Stimulated activated CD4-positive, alpha-beta T cell treated with anti-CD3 and anti-CD28 coated beads, Interleukin-4, amount 100 ng/mL, for 48 hours (primary cell): ENCODE measurements at places on chromosomes 1 and 21.
A peak's percentile ranks its signal among the peaks of the same experiment; 100 is the strongest.

DNA sequence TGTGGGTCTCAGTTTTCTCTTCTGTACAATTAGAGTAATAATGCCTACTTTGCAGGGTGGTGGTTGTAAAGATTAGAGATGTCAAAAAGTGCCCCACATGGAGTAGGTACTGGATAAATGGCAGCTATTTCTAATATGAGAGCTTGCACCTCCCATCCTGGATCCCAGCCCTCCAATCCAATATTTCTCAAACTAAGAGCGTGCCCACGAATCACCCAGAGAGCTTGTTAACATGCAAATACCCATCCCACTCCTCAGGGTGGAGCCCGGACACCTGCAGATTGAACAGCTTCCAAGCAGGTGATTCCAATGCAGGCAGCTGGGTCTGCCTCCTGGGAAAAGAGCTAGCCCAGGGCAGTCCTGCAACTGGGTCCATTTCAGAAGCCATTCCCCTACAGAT, 33.0 kb downstream of the LRRN2 start:
- DNase-seq = no peak

DNA sequence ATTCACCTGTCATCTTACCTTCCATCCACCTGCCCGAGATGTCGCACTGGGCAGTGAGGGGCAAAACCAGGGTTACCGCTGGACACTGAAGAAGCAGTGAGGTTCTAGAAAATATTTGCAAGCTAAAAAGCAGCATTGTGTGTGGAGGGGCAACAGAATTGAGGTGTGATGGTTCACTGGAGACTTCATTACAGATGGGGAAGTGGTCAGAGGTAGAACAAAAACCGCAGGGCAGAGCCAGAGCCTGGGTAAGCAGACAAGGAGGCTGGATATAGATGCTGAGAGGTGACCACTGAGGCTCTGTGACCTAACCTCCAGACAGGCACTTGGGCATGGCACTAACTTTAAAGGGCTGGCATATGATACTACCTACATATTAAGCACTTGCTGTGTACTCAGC, 363.9 kb upstream of the PROX1 start:
- no peak for DNase-seq

DNA sequence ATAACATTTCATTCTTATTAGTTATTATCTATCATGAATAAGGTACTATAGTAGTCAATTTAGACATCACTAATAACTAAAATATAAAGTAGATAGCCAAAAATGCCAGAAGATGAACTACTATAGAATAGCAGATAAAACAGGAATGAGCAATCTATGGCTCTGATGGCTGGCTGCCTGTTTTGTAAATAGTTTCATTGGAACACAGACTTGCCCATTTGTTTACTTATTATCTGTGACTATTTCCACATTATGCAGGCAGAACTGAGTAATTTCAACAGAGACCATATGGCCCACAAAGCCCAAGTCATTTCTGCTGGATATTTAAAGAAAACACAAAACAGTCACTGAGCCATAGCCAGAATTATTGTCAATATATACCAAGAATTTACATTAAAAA, 222.1 kb downstream of the COL24A1 start:
- no peak for DNase-seq

DNA sequence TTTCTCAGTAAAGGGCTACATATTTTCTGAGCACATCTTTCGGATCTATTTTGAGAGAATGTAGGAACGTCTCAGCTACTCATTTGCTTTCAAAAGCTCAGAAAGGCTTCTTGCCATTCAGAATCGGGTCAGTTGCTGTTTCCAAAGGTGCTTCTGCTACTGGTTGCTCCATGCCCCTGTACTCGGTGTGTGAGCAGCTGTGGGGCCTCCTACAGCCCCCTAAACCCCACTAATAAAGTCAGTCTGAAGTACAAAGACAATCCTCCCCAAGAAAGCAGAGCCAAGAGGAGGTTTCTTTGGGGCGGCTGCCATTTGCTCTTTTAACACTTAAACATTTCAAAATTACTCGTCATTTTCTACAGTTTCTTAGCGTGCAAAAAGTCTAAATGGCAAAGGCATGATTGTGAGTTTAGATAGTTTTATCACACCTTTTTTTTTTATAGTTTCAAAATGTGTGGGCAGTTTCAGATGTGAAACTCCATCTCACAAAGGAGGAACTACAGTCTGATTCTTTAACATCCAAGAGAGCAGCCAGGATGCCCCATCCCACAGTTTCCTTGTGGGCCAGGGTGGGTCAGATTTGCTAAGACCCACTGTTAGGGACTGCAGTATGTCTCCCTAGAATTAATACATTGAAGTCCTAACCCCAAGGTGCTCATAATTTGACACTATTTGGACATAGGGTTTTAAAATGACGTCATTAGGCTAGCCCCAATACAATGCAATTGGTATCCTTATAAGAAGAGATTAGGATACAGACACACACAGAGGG, 4.1 kb downstream of the RUNX1 start:
- DNase-seq = no peak

- DNase-seq = no peak
These were observed 113.5 kb downstream of the GDAP2 start for GRCh38 chr1:117815926-117816325.

DNA sequence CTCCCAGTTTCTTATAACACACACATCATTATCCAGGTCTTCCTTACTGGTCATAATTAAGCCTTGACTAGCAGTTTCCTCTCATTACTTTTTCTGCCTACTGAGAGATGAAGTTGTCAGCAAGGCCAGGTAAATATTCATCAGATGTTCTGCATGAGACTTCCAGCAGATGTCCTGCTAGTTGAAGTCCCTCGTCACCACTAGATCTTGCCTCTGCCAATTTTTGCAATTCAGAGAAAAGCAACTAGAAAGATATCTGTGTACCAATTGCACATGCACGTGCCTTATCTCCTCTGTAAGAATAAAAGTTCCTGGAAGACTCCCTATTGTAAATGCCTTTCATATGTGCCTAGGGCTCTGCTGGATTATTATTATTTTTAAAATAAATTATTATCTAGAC, 18.3 kb downstream of the ACKR1 start:
- no peak for DNase-seq

- no peak for DNase-seq
These were observed 271.8 kb downstream of the MATN1 start for GRCh38 chr1:30451532-30452125.

GRCh38 chr1:88920845-88921244, 29.5 kb upstream of the GTF2B start:
- no peak for DNase-seq

DNA sequence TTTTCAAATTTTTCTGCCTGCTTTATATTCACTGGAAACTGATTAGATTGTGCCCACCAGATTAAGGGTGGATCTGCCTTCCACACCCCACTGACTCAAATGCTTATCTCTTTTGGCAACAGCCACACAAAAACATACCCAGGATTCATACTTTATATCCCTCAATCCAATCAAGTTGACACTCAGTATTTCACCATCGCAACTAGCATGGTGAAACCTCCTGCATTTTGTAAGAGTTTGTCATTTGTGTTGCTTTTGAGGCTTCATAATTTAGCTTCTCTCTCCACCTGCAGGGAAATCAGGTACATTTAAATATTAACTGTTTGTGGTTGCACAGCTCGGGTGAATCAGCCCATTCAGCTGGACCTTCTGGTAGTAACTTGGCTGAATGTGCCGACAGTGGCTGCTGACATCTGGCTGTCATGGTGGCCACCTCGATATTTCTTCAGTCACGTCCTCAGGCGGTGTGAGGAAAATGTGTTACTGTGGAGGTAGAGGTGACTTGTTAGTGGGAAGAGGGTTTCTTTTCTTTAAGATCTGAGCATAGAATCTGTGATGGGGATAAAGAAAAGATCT, 224.0 kb downstream of the PTBP2 start:
- no peak for DNase-seq

- DNase-seq = no peak
These were observed 4.6 kb upstream of the FOXE3 start for GRCh38 chr1:47411436-47411835.

GRCh38 chr1:12333036-12333785, 103.4 kb downstream of the VPS13D start:
- no peak for DNase-seq

- DNase-seq = no peak
These were observed 136.8 kb upstream of the SGIP1 start for GRCh38 chr1:66397192-66397591.

DNA sequence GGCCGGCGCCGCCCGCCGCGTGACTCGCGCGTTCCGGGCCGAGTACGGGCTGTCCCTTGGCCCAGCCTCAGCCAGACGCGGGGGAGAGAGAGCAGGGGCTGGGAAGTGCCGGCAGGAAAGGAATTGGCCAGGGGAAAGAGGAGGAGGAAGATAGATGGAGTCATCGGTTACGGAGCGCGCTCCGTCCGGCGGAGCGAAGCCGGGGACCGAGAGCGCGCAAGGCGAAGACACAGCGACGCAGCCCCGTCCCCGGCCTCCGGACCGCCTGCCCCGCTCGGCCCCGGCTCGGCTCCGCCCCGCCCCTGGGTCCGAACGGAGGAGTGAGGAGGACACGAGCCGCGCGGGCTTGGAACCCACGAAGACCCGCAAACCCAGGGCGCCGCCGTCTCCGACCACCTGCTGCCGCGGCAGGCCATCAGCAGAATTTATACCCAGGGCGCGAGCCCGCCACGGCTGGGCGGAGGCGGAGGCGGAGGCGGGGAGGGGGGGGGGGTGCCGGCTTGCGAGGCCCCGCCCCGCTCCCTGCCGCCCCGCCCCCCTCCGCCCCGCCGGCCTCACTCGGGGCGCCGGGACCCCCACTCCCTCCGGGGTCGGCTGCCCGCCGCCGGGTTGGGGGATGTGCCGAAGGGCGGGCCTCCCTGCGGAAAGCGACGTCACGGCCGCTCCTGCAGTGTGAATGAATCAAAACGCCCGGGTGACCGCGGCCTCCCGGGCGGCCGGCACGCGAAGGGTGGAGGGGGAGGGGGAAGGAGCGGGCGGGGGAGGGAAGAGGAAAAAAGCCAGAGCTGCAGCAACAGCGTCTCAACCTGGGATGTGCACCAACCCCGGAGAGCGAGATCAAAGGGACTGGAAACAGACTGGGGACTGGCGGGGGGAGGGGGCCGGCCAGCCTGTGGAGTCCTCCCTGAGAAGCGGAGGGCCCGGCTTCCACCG, at the start of gene LHX4:
Gene LHX4, plus strand, starts transcription at position 782 of the 933 bp plus-strand sequence. CDS start 266 bp downstream, outside the sequence.
- no peak for DNase-seq

GRCh38 chr1:163668472-163668871, 346.7 kb downstream of the NUF2 start:
- no peak for DNase-seq

DNA sequence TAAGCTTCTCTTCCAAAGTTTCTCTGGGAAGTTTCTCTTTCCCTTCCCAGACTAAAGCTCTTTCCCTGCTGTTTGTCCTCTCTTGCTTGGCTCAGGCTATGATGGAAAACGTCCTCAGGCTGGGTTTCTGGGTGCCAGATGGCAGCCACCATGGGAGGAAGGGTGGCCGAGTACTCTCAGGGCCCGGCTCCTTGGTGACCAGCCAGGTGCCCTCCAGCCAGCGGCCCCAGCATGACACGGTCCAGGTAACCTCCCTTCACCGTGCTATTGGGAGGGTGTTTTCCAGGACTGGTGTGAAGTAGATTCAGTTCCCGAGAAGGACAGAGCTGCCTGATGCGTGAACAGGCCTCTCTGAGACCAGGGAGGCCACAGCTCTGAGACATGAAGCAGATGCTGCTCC, 60.3 kb downstream of the KIF26B start:
- no peak for DNase-seq

- no peak for DNase-seq
These were observed 139.5 kb downstream of the ZZZ3 start for GRCh38 chr1:77542813-77543420.

DNA sequence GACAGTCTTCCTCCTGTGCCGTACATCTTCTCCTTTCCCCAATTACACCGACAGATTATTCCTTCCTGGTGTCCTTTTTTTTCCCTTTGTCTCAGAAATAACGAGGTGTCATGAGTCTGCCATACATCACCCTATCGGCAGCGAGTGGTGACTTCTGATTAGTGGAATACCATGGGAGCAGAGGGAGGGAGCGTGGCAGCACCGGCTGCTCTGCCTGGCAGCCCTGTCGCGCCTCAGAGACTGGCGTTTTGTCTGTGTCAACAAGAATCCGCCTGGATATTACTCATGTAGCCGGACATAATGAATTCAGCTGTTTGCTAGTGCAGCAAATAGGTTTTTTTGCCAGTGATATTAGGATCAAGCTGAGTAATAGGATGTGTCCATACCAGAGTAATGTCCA, 51.8 kb downstream of the UTP25 start:
- DNase-seq = no peak

DNA sequence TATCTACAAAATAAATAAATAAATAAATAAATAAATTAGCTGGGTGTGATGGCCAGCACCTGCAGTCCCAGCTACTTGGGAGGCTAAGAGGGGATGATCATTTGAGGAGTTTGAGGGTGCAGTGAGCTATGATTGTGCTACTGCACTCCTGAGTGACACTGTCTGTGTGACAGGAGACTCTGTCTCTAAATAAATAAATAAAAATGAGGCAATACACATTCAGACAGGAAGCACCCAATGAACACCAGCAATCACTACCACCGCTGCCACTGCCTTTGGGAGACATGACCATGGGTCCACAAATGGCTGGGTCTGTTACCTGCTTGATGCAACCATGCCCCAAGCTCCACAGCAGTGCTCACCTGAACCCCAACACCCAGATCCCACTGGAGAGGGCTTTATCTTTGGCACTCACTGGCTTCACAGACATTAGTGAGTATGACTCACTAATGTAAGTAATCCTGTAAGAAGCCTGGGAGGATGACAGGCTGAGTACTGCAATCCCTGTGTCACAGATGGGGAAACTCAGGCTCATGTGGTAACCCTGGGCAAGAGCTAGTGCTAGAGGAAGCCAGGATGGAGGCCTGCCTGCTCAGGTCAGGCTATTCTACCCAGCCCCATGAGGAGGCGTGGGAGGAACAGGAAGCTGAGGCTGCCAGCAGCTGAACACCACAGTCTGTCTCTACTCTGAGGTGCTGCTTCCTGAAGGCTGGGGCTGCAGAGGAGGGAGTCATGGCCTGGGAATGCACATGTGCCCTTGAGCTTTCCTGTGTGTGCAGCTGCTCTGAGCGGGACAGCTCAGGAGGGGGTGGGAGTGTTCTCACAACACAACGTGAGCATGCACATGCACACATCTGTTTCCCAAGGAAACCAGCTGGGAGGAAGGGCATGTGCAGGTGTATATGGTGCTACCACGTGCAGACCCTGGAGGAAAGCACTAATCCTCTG, 43.0 kb downstream of the SLC9A1 start:
- DNase-seq = peak; percentile 58

- no peak for DNase-seq
These were observed 391.0 kb downstream of the OMA1 start for GRCh38 chr1:58155418-58156123.
